GM19239 (cell line): ENCODE measurements at places on chromosomes 1 and 21.

- no peak for DNase-seq
Observed at GRCh38 chr1:174968750-174969244, 30.9 kb upstream of the CACYBP start.

DNA sequence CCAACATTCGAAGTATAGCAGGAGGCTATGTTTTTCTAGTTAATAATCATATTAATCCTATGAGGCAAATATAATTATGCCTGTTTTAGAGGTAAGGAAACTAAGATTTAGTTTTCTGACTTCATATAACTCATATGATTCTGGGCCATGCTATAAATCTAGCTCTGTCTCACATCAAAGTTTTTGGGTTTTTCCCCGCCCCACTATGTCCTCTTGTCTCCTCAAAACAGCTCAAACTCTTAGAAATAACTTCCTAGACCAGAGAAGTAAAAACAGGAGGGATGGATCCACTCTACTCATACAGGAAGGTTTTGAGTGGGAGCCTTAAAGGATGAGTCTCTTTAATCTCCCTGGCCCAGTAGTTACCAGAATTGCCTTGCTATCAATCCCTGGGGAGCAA is 256.4 kb upstream of the FGGY start:
- DNase-seq, result no peak

GRCh38 chr1:180444522-180444921 is 57.9 kb downstream of the ACBD6 start:
- DNase-seq, result no peak

GRCh38 chr1:53311702-53312305 is 16.1 kb downstream of the LRP8 start:
- DNase-seq, result no peak

- no peak for DNase-seq
Observed at GRCh38 chr1:196535727-196536126, 72.5 kb downstream of the KCNT2 start.

DNA sequence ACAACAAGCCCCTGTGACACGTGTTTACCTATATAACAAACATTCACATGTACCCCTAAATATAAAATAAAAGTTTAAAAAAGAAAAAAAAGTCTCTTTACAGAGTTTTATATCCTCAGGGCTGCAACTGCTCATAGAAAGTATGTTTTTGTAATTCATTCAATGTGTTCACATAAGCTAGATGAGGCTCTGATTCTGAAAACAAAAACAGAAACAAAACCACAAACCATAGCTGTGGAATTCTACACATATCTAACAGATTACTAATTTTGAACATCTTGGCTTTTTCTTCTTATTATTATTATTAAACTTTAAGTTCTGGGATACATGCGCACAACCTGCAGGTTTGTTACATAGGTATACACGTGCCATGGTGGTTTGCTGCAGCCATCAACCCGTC is 579.6 kb upstream of the ZRANB2 start:
- DNase-seq, result no peak

DNA sequence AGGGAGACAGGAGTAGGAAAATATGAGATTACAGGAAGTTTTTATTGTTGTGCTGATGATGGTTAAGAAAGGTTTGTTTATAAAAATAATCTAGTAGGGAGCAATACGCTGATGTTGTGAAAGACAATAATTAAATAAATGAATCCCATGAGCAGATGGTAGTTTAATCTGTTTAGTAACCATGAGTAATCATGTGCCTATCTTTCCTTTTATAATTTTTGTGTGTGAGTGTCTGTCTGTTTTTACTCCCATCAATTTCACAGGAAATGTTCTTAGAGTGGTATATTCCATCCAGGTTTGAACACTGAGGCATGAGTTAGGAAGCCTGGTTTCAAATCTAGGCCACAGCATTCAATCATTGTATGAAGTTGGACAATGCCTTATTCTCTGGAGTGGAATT is 180.5 kb downstream of the OLFM3 start:
- no peak for DNase-seq

- DNase-seq, result no peak
Observed at GRCh38 chr1:67616394-67616985, 68.5 kb upstream of the GADD45A start.

- no peak for DNase-seq
Observed at GRCh38 chr1:203954788-203955552, 93.6 kb downstream of the SNRPE start.

DNA sequence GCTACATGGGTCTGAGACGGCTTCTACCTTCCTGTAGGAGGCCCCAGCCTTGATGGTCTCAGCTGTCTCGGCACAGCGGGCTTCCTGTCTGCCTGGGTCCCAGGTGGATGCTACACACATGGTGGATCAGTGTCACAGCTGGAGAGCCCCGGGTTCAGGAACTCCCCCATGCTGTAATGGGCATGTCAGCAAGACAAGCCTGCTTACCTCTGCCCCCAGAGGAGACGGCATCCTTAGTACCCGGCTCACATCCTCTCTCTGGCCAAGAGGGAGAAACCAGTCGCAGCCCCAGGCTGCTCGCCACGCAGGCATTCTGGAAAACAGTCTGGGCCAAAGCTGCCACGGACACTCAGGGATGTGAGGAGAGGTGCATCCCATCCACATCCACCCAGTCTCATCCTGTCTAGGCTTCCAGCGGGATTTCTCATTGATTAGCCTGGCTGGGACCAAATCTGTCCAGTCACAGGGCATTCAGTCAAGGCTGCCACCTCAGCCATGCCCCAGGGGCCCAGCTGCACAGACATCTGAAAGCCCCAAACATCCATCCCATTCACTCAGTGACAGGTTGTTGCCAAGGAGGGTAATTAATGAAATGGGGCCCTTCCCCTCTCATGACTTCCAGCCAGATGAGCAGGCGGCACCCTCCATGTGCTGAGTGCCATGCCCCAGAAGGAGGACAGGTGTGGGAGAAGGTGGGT is 10.5 kb downstream of the SNAP47 start:
- DNase-seq, result no peak

- DNase-seq, result no peak
Observed at GRCh38 chr21:43354026-43354420, 72.9 kb downstream of the SIK1 start.

GRCh38 chr1:203183828-203184227 is 2.7 kb downstream of the CHI3L1 start:
- DNase-seq, result no peak

- no peak for DNase-seq
Observed at GRCh38 chr1:17304826-17305175, 3.2 kb upstream of the PADI4 start.

DNA sequence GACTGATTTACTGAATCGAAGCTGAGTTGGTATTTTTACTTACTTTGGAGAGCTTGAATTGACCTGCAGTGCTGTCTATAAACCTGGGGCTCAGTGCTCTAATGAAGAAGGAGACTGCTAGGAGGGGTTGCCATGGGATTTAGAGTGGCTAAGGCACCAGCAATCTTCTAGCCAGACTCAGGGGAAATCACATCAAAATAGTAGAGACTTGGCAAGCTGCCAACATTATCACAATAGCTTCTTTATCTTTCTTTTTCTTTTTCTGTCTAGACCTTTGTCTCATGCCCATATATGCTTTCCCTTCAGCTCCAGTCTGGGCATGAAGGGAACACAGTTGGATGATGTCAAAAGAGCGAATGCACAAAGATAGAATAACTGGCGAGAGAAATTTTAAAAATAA is 301.1 kb upstream of the DPYD start:
- no peak for DNase-seq

GRCh38 chr1:174191349-174191862 is 32.1 kb downstream of the RABGAP1L start:
- DNase-seq, result no peak

GRCh38 chr21:32499249-32500055 is 85.9 kb downstream of the TCP10L start:
- no peak for DNase-seq

DNA sequence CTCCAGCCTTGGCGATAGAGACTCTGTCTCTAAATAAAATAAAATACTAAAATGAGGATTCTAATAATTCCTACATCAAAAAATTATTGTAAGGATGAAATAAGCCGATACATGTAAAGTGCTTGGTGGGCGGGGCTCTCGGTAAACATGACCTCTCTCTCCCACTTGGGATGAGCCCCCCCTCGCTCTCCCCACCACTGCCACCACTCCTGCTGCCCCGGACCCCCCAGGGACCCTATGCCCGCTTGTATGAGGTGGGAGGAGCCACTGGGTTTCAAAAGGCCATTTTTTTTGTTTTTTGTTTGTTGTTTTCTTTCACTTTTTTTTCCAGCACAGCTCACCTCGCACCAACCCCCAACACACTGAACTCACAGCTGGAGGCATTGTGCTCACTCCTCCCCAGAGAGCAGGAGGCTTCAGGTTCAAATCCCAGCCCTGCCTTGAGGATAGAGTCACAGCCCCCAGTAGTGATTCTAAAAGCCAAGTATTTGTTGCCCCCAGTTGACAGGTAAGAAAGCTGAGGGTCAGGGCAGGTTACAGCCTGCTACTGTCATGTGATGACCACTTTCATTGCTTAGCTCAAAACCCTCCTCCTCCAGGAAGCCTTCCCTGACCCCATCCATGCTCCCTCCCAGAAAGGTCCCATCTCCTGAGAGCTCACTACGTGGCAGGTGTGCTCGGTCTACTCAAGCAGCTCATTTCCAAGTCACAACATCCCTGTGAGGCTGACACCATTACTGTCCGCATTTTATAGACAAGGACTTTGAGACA is 4.2 kb downstream of the SDC3 start:
- DNase-seq, result no peak

- no peak for DNase-seq
Observed at GRCh38 chr1:177286396-177286795, 115.6 kb downstream of the BRINP2 start.

- no peak for DNase-seq
Observed at GRCh38 chr1:76727520-76727919, 139.8 kb upstream of the ST6GALNAC5 start.

DNA sequence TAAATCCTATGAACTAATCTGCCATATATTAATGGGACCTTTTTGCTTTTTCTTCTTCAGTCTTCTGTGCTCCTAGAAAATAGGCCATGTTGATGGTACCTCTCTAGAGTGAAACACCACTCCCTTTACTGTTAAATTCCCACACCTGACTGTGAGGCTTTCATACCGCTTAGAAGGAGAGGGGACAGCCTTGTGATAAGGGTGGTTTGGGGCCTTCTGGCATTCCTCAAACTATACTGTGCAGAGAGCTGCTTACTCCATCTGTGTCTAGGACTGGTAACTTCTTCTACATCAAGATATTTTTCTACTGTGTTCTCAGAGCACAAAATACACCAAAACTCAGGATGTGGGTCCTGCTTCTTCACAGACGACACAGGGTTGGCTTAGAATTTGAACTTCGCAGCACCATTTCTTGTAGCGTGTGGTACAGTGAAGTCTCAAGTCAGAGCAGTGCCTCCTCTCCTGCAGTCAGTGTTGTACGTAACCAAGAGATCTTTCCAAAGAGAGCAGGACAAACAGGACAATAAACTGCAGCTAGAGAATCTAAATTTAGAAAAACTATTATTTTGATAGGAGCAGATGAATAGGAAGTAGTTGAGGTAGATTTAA is 43.8 kb downstream of the MACO1 start:
- DNase-seq, result no peak

GRCh38 chr1:173407846-173408245 is 69.3 kb upstream of the PRDX6 start:
- no peak for DNase-seq

DNA sequence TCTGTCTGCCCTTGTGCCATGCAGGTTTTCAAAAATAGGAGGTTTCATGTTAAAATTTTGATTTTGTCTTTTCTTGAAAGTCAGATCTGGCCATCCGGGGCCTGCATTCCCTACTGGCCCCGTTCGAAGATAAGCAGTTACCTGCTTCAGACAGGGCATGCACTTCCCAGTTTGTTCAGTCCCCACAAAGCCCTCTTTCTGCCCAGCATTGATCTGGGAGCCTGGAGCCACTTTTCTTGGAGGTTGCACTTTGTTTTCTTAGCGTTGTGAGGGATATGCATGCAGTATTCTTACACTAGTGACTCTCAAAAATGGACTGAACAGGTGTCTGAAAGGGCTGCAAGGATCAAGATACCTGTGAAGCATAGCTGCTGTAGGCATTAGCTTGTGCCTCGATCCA is 11.5 kb downstream of the MOV10 start:
- no peak for DNase-seq

DNA sequence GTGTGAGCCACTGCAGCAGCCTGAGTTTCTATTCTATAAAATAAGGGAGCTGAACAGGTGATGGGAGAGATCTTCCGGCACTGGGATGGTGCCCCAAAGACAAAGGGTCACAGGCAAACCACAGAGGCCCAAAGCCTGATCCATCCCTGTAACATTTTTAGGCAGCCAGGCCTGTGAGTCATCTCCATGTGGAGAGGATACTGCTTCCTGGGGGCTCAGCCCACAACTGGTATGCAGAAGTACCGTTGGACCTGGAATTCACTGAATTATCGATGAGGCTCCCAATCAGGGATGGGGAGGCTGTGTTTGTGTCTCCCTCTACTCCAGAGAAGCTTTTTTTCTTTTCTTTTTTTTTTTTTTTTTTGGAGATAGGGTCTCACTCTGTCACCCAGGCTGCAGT is 48.8 kb upstream of the WASF2 start:
- no peak for DNase-seq

DNA sequence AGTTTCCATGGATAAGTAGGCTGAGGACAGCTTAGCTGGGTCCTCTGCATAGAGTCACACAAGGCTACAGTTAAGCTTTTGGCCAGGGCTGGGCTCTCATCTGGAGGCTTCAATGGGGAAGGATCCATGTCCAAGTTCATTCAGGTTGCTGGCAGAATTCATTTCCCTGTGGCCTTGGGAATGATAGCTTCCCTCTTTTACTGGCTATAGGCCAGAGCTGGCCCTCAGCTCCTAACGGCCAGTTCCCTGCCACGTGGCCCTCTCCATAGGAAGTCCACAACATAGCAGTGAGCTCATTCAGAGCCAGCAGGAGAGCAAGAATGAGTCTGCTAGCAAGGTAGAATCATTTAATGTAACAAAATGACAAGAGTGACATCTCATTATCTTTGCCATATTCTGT is 15.1 kb upstream of the PODN start:
- DNase-seq, result no peak

- no peak for DNase-seq
Observed at GRCh38 chr1:157131281-157131680, 6.9 kb downstream of the ETV3 start.

DNA sequence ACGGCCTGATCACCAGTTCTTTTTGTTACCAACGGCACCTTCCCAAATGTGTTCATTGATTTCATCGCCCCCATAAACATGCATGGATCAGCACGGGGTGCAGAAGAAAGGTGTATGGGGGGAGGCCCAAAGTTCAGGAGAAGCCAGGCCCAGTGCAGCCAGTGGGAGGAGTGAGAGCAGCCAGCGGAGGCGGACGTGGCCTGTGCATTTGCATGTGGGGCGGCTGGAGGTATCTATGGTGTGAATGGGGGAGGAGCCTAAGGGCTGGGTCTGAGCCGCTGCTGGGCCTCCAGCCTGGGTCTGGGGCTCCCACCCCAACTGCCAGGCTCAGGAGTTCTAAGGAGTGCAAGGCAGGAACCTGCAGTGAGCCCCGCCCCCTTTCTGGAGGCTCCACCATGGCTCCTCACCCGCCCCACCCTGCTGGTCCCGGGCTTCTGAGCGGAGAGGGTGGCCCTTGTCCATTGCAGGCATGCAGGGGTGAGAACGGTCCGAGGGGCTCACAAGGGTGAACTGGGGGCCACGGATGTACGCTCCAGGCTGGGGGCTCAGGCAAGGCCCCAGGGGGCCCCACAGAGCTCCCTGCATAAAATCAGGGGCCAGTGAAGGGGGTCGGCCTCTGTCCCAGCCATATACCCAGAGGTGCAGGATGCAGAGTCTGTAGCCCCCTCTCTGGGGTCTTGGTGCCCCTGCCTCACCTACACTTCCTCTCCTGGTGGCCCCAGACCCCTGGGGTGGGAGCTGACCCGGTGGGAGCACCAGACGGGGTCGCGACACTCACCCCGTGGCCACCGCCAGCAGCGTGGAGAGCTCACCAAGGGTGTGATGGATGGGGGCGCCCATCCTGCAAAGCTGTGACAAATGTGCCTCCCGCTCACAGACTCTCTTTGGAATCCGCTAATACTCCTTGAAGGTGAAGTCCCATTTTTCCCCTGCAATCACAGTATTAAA is 31.3 kb upstream of the TTC34 start:
- DNase-seq, result no peak
